ENCODE measurements at places on chromosomes 3 and 15.

DNA sequence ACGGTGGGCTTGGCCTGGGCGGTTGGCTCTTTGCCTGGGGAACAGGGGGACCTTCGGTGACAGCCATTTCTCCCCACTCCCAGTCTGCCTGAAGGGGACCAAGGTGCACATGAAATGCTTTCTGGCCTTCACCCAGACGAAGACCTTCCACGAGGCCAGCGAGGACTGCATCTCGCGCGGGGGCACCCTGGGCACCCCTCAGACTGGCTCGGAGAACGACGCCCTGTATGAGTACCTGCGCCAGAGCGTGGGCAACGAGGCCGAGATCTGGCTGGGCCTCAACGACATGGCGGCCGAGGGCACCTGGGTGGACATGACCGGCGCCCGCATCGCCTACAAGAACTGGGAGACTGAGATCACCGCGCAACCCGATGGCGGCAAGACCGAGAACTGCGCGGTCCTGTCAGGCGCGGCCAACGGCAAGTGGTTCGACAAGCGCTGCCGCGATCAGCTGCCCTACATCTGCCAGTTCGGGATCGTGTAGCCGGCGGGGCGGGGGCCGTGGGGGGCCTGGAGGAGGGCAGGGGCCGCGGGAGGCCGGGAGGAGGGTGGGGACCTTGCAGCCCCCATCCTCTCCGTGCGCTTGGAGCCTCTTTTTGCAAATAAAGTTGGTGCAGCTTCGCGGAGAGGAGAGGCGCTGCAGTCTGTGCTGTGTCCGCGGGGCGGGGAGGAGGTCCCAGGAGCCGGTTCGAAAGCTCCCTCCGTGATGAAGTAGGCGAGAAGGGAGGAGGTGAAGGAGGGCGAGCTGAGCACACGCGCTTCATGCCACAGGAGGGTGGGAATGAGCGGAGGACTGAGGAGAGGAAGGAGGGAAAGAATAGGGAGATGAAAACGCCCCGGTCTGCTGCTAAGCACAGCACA lies 9.6 kb downstream of the CLEC3B start:
- no peak for DNase-seq

- no peak for DNase-seq
Observed at GRCh38 chr3:76034649-76035048, 249.3 kb upstream of the ZNF717 start.

GRCh38 chr15:89863918-89864317 lies 29.9 kb downstream of the AP3S2 start:
- DNase-seq: no peak

DNA sequence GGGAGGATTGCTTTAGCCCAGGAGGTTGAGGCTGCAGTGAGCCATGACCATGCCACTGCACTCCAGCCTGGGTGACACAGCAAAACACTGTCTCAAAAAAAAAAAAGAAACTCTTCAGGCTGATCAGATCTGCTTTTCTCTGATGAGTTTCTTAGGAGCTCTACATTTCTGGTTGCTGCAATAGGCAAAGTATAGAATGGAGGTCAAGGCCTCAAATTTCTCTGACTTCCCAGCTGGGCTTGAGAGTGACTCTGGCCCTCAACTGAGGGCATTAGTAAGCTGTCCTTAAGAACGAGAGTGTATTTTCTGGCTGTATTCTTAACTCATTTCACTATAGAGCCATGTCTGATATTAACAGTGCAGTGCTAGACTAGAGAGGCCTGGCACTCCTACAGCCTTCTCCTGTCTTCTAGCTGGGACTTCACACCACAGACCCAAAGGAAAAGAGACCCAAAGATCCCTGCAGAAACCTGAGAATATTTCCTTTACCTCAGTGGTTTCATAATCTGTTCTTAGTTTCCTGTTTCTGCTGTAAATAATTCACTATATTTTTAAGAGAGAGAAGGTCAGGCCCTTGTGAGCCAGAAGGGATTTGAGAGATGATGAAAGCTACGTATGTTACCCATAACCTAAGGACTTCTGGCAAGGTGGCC lies 2.0 kb upstream of the NR1I2 start:
- DNase-seq: no peak

DNA sequence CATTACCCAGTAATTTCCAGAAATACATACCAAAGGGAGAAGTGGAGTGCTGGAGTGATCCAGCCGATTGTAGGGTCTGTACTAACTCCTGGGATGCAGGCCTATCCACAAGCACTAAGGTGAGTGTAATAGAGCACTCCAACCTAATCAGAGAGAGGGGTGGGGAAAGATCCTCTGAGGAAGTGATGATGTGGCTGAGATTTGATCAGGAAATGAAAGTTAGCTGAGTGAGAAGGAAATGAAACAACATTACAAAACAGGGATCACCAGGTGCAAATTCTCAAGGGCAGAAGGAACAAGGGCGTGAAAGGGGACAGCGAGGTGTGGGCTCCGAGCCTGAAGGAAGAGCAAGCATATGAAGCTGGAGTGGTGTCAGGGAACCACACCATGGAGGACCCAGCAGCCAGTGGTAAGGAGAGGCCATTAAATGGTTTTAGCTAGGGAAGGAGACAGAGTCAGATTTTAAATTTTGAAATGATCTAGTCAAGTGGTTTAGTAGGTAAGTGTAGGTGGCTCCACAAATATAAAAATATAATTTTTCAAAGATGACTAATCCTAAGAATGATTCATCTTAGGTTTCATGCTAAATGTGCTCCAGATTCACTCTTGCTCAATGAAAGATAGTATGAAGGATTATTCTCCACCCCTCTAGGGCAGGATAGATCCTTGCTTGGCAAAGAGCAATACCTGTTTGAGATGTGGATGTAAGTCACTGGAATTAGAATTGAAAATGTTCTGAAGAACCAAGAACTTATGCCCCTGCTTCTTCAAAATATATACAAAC lies 348.7 kb downstream of the TBL1XR1 start:
- no peak for DNase-seq

DNA sequence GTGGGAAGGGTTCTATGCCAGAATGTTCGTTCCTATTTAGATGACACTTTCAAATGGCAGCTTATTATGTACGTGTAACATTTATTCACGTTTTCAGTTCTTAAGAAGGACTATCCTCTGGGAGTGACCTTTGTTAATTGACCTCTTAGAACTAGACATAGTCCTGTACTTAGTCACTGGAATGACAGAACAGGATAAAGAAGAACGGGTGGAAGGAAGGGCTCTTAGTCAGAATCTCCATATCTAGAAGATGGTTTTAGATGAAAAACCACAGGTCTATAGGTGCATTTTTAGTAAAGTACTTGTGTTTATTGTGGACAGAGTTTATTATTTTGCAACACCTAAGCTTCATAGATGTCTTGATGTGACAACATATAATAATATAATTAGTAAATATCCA lies 6.5 kb downstream of the METTL6 start:
- no peak for DNase-seq

DNA sequence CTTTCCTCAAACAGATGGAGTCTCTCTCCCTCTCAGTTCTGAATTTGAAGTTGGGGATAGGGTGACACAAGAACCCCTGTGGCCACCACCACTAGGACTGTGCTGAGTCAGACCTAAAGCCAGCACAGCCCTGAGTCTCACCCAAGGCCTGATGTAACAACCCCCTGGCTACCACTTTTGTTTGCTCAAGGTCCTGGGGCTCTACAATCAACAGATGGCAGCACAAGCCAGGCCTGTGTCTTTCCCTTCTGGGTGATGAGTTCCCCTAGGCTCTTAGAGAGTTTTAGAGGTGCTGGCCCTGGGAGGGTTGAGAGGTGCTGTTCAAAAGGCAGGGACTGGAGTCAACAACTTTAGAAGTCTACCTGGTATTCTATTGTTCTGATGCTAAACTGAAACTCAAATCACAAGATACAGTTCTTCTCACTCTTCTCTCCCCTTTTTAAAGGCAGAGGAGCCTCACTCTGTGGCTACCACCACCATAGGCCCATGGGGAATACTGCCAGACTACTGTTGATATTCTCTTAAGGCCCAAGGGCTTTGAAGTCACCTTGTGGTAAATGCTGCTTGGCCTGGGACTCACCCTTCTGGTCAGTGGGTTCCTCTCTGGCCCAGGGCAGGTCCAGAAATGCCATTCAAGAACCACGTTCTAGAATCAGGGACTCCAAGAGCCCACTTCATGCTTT lies 6.5 kb downstream of the OR5K4 start:
- no peak for DNase-seq

DNA sequence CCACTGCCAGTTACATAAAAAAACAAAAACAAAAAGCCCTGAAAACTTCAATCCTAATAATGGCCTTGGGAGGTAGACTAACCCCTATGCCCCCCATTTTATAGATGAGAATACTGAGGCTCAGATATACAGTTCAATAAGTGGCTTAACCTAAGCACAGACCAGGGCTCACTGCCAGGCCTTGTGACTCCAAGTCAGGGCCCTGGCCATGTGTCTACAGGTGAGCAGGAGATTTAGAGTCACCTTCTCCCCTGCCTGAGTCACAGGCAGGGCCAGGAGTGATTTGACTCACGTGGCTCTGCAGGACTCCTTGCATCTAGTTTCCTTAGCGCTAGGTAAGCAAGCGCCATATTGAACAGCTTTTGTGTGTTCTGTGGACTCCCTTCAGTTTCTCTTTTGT lies 98.6 kb upstream of the ETV5 start:
- no peak for DNase-seq

GRCh38 chr3:161556533-161556932 lies 59.9 kb downstream of the OTOL1 start:
- no peak for DNase-seq

DNA sequence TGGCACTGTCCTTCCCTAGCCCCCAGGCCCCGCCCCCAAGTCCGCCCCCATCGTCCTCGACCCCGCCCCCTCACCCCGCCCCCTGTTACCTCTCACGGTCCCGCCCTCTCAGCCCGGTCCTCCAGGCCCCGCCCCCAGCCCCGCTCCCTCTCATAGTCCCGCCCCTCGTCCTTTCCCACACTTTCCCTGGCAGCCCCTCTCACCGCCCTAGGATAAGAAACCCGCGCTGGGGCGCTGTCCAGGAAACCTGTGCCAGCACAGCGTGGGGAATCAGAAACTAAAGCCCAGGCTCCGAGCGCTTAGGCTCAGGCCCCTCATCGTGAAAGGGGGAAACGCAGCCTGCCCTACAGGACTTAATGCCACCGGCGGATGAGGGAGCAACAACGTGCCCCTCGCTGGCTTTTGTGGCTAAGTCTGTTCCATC lies 20.9 kb downstream of the TRPM1 start:
- no peak for DNase-seq

- DNase-seq: no peak
Observed at GRCh38 chr15:101425787-101426365, 63.6 kb downstream of the PCSK6 start.

DNA sequence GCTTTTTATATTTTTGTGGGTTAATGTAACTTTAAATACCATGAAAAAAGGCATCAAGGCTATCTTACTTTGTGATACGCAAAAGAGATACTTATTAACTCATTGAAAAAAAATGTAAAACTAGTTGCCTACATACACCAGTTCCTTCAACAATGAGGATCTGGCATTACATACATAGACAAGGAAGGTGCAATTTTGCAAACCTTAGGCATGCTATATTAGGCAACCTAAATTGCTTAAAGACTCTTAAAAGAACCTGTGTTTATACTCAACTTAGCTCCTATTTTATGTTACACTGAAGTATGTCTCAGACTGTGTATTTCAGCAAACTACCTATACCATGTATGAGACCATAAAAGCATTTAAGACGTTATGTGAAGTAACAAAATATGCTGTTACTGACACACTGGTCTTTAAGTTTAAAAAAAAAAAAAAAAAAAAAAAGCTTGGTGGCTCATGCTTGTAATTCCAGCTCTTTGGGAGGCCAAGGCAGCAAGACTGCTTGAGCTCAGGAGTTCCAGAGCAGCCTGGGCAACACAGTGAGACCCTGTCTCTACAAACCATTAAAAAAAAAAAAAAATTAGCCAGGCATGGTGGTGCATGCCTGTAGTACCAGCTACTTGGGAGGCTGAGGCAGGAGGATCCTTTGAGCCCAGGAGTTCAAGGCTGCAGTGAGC lies 9.1 kb downstream of the TASOR start:
- DNase-seq: no peak

GRCh38 chr3:50493086-50493485 lies 10.3 kb downstream of the CACNA2D2 start:
- no peak for DNase-seq

GRCh38 chr15:57334257-57334656 lies 42.0 kb upstream of the CGNL1 start:
- no peak for DNase-seq

DNA sequence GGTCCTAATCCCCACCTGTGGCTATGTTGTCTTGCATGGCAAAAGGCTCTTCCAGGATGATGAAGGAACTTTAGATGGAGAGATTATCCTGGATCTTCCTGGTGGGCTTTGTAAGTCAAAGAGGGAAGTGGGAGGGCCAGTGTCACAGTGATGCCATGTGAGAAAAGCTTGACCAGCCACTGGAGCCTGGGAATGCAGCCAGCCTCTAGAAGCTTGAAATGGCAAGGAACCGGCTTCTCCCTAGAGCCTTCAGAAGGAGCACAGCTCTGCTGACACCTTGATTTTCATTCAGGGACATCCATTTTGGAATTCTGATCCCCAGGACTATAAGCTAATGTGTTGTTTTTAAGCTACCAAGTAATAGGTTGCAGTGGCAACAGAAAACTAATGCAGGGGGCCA lies 58.3 kb downstream of the CLEC3B start:
- DNase-seq: no peak

DNA sequence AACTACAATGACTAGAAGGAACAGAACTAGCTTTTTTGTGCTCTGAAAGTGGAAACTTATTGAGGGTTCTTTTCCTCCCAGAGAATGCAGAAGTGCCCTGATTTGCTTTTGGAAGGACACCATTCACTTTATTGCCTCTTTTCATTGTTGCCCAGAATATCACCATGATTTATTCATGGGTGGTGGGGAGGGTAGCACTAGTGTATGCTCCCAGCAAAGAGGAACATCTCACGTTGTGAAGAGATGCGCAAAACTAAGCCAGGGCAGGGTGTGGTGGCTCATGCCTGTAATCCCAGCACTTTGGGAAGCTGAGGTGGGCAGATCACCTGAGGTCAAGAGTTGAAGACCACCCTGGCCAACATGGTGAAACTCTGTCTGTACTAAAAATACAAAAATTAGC lies 31.4 kb downstream of the FLNB start:
- DNase-seq: no peak

- DNase-seq: no peak
Observed at GRCh38 chr15:73900095-73900712, 26.1 kb upstream of the LOXL1 start.

DNA sequence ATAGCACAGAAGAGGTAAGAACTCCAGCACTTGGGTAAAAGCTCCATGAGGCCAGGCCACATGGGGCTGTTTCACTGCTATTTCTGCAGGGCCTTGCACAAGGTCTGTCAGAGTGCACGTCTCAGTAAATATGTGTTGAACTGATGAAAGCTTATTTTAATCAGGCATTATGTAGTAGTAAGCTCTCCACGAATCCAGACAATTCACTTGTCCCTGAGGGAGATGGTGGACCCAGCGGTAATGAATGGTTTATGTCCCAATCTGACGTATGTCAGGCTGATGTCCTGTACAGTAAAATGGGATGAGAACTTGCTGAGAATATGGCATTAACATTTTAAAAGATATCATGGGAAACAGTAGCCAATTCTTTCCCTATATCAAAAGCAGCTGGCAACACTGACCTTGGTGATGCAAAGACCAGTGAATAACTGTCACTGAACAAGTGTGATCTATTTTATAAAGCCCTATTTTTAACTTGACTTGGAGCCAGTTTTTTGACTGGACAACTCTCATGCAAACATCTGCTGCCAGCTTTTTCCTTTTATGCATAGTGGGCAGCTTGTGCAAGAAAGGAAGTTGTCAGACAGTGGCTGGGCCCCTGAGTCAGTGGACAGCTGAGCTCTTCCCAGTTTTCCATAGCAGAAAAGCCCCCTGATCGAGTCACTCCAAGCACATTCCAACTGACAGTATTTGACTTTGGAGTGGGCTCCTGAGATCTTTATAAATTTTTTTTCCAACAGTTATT lies 519.8 kb upstream of the MDFIC2 start:
- no peak for DNase-seq

GRCh38 chr3:8504611-8504973 lies 3.0 kb downstream of the LMCD1 start:
- DNase-seq: no peak
